ENCODE measurements at places on chromosomes 16 and 17.

- DNase-seq: no peak
These were observed 331.7 kb downstream of the WWOX start for GRCh38 chr16:78431004-78431670.

DNA sequence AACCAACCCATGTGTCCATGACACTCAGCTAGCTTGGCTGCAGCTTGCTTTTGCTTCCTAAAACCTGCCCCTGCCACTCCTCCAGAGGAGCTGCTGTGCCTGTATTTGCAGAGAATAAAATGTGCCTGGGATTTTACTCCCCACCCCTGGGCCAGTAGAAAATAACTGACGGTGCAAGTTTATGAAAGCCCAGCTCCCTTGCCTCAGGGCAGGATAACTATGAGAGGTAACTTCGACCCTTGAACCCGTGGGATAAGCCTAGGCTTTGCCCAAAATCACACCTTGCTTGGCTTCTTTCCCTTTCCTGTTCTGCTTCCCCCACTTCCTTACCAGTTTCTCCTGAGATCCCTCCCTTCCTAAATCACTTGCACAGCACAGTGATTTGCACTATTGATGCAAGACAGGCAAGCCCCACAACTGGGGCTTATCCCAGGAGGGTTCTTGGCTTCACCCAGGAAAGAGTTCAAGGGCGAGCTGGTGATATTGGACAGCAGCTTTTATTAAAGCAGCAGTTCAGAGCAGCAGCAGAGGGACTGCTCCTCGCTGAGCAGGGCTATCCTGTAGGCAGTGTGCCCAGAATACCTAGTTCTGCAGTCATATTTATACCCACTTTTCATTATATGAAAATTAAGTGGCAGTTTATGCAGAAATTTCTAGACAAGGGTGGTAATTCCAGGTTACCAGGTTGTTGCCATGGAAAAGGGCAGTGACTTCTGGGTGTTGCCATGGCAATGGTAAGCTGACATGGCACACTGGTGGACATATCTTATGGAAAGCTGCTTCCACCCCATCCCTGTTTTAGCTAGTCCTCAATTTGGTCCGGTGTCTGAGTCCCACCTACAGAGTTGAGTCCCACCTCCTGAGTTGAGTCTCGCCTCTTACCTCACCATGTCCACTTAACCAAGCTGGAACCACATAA is 6.3 kb upstream of the ERCC4 start:
- DNase-seq: no peak

DNA sequence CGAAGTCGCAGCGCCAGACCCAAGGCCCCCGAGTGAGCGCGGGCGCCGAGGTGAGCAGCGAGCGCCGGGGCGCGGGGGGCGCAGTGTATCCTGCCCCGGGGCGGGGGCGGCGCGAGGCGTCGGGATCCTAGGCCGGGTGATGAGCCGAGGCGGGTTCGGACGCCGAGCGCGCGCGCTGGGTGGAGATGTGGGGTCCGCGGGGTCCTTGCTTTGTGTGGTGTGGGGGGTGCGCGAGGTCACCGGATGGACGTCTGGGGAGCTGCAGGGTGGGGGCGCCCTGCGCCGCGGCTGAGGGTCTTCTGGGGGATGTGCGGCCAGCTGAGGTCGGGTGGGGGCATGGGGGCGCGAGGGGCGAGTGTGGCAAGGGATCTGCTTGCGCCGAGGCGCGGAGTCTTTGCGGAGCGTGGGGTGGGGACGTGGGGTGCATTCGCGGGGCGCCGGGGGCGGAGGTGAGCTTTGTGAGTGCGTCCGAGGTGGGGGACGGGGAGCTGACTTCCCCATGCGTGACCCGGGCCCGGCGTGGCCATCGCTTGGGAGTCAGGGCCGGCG is 560 bp downstream of the RAI1 start:
- no peak for DNase-seq

- DNase-seq: no peak
These were observed 27.6 kb downstream of the HSD17B2 start for GRCh38 chr16:82062645-82063058.

- no peak for DNase-seq
These were observed 12.3 kb downstream of the SCN4A start for GRCh38 chr17:63960430-63960829.

- DNase-seq: no peak
These were observed 162.4 kb upstream of the FAM20A start for GRCh38 chr17:68763562-68763961.

DNA sequence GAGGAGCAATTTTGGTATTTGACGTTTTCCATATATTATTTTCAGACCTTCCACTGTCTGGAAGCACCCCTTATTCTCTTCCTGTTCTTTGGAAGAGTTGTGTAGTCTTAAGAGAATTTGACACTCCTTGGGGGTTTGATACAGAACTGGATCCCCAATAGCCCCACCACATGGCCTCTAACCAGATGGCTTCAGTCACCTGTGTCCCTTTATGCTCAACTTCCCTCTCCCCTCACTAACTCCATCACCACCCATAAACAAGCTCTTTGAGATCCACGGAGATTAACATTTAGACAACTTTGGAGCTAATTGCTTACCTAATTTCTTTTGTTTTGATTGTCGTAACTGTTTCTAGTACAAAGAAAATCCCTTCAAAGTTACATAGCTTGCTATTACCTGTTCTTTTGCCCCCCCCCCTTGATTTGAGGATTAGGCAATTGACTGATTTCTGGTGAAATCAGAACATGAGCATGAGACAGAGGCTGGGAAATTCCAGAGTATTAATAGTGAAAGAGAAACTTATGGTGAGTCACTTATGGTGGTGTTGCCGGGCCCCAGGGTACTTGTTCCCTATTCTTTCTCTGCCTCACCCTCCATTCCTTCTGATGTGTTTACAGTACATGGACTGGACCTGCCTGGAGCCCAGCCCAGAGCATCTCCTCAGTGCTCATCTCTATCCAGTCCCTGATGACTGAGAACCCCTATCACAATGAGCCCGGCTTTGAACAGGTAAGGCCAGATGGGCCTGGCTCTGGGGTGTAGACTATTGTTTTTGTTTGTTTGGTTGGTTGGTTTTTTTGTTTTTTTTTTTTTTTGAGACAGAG is 7.5 kb downstream of the UBE2Z start:
- no peak for DNase-seq
